ENCODE measurements at places on chromosomes 6 and 20. TPM values are rescaled to one million over a fixed set of nuclear protein-coding genes. Genes with fewer than 3 reads are reported as not detected.
A peak's percentile ranks its signal among the peaks of the same experiment; 100 is the strongest.

GRCh38 chr6:33967265-33967767 is 163.5 kb upstream of the MLN start:
- H3K27me3 ChIP-seq, result peaks cover 46% of the 10 kb centered on the region
- H3K36me3 ChIP-seq, result no peaks in the 10 kb centered on the region
- DNase-seq, result no peak
- H3K4me3 ChIP-seq, result no peak overlapping the region

ZSCAN31 gene
- 0.78 TPM for total RNA-seq

OR12D3 gene
- not detected for total RNA-seq

AARS2 gene
- 20.5 TPM for total RNA-seq

KLC4 gene
- total RNA-seq, result 12.4 TPM

- H3K27ac ChIP-seq, result no peak overlapping the region
- H3K36me3 ChIP-seq, result no peaks in the 10 kb centered on the region
- DNase-seq, result no peak
Observed at GRCh38 chr20:11063444-11063843, 389.6 kb upstream of the JAG1 start.

GRCh38 chr6:39330476-39330875 is 8.0 kb upstream of the KCNK16 start:
- no peaks in the 10 kb centered on the region for H3K36me3 ChIP-seq
- H3K27ac ChIP-seq, result no peak overlapping the region
- H3K4me1 ChIP-seq, result peaks cover 5% of the 10 kb centered on the region
- no peak overlapping the region for H3K4me3 ChIP-seq
- peaks cover 32% of the 10 kb centered on the region for H3K27me3 ChIP-seq

DNA sequence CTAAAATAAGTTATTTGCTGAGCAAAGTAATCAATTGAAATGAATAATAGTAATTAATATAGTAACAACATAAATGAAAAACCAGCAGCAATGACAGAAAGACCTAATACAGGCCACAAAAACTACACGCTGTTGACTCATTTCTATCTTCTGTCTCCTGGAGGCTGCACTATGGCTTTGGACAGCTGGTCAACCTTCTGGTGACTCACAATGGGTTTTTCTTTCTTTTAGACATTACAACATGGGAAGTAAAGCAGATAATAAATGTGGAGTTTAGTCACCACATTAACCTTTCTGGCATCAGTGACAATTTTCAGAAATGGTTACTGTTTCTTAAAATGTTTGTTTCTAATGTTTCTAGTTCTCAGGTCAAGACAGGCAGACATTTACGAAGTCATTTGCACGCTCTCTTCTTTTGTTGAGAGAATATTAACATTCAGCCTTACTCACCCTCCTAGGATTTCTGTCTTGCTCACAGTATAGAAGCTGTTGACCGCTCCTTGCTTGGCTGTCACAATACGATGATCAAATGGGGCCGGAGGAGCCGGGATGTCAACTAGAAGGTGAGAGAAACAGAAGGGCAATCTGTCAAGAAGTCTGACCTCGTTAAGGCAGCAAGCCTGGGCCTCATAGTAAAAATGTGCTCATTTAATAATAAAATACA is 62.2 kb downstream of the MYLK4 start:
- no peak overlapping the region for H3K27ac ChIP-seq
- no peak overlapping the region for H3K4me3 ChIP-seq
- no peaks in the 10 kb centered on the region for H3K4me1 ChIP-seq
- DNase-seq, result no peak

- peaks cover 4% of the 10 kb centered on the region for H3K4me1 ChIP-seq
- H3K36me3 ChIP-seq, result no peaks in the 10 kb centered on the region
- no peak overlapping the region for H3K27ac ChIP-seq
- no peak overlapping the region for H3K4me3 ChIP-seq
- H3K27me3 ChIP-seq, result peaks cover 26% of the 10 kb centered on the region
Observed at GRCh38 chr20:53959911-53960578, 110.3 kb downstream of the BCAS1 start.

DNA sequence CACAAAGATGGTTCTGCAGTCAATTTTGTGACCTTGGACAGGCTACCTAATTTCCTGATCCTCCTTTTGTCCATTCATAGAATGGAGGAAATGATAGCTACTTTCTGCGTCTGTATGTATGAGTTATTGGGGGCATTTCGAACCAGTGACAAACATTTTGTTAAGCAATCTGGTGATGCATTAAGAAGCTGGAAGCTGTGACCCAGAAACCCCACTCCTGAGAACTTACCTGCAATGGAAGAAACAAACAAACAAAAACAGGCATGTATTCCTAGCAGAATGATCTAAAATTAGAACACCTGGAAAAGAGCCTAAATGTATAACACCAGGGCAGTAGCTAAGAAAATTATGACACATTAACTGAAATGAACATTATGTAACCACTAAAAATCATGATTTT is 33.4 kb upstream of the PRND start:
- peaks cover 48% of the 10 kb centered on the region for H3K36me3 ChIP-seq
- no peaks in the 10 kb centered on the region for H3K27me3 ChIP-seq
- peaks cover 74% of the 10 kb centered on the region for H3K4me1 ChIP-seq
- peak overlapping the region; percentile 43 for H3K27ac ChIP-seq

GRCh38 chr6:38266921-38267354 is 372.8 kb downstream of the BTBD9 start:
- no peaks in the 10 kb centered on the region for H3K27me3 ChIP-seq
- no peak overlapping the region for H3K27ac ChIP-seq
- DNase-seq, result no peak

- peaks cover 58% of the 10 kb centered on the region for H3K4me1 ChIP-seq
- no peaks in the 10 kb centered on the region for H3K27me3 ChIP-seq
- peak; percentile 74 for DNase-seq
- H3K4me3 ChIP-seq, result peak overlapping the region; percentile 16
- peak overlapping the region; percentile 87 for H3K27ac ChIP-seq
Observed at GRCh38 chr20:36591854-36592641, 13.5 kb upstream of the RAB5IF start.

PPDPF gene
- total RNA-seq, result 296 TPM

DNA sequence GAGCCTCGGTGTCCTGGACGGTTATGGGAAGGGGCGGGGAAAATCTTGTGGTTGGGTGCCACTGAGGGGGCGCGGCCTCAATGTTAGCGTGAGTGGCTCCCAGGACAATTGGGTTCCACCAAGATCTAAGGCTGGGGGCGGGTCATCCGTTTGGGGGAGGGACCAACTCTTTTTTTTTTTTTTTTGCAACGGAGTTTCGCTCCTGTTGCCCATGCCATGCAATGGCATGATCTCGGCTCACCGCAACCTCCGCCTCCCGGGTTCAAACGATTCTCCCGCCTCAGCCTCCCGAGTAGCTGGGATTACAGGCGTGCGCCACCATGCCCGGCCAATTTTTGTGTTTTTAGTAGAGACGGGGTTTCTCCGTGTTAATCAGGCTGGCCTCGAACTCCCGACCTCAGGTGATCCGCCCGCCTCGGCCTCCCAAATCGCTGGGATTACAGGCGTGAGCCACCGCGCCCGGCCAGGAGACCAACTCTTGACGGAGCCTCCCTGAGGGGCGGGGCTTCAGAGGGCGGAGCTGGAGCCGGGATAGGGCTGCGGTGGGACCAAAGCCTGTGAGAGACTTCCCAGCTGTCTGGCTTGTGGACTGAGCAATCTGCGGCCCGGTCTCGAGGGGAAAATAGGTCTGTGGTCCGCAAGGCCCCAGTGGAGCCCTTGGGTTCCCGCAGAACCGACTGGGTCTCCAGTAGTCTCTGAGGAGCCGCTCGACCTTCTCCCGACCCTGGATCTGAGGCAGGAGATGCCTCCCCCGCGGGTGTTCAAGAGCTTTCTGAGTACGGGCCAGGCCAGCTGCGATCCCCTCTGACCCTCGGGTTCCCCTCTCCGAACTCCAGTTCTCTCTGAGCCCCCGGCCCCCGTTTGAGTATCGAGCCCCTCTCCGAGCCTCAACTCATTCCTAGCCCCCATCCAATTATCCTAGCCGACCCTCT is 1.1 kb downstream of the SPAG4 start:
- H3K36me3 ChIP-seq, result peaks cover 5% of the 10 kb centered on the region
- peak; percentile 67 for DNase-seq
- H3K27ac ChIP-seq, result peak overlapping the region; percentile 92

- H3K36me3 ChIP-seq, result no peaks in the 10 kb centered on the region
- H3K27ac ChIP-seq, result no peak overlapping the region
- H3K27me3 ChIP-seq, result no peaks in the 10 kb centered on the region
- DNase-seq, result no peak
- H3K4me1 ChIP-seq, result no peaks in the 10 kb centered on the region
Observed at GRCh38 chr6:122683989-122684651, 73.9 kb downstream of the PKIB start.

GRCh38 chr6:142763205-142763604 is 181.8 kb downstream of the HIVEP2 start:
- peaks cover 65% of the 10 kb centered on the region for H3K36me3 ChIP-seq
- H3K27ac ChIP-seq, result no peak overlapping the region
- peaks cover 13% of the 10 kb centered on the region for H3K4me1 ChIP-seq
- no peak for DNase-seq

- no peak for DNase-seq
- H3K27ac ChIP-seq, result no peak overlapping the region
- H3K4me3 ChIP-seq, result no peak overlapping the region
Observed at GRCh38 chr6:128319946-128320345, 200.5 kb downstream of the PTPRK start.

- H3K4me3 ChIP-seq, result no peak overlapping the region
- no peaks in the 10 kb centered on the region for H3K36me3 ChIP-seq
Observed at GRCh38 chr6:46688966-46689335, 1.3 kb downstream of the TDRD6 start.

- no peaks in the 10 kb centered on the region for H3K4me1 ChIP-seq
- no peak overlapping the region for H3K4me3 ChIP-seq
- no peak overlapping the region for H3K27ac ChIP-seq
- no peaks in the 10 kb centered on the region for H3K36me3 ChIP-seq
- no peaks in the 10 kb centered on the region for H3K27me3 ChIP-seq
Observed at GRCh38 chr20:61879303-61879620, 186.4 kb downstream of the TAF4 start.

MAPK14 gene
- 59.5 TPM for total RNA-seq

DNA sequence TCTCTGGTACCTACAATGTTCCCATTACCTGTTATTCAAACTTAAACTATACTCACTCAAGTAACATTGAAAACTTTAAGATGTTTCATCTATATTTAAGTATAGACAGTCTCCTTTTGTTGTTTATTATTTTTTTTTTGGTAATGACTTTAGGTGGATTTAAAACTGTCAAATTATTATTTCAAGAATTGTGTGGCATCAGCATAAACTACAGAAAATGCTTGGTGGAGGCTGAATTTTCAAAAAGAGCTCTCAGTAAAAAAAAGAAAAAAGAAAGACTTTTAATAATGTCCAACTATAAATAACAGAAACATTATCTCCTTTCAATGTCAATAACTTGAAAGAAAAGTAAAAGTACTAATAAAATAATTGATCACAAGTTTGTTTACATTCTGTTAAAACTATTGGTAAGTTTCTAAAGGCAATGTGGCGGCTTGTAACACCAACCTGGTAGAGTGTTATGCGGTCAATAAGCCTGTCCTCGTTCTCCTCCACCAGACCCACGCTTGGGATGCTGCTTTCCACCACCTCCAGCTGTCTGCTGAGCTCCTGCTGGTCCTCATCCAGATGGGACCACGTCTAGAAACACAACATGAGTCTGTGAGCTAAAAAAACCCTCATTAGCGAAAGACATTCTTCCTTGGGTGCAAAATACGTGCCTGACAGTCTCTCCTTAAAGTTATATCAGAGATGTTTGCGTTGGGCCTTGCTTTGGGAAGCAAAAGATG is 400.6 kb downstream of the SYNE1 start:
- peaks cover 49% of the 10 kb centered on the region for H3K36me3 ChIP-seq
- no peak overlapping the region for H3K27ac ChIP-seq
- no peak overlapping the region for H3K4me3 ChIP-seq

GRCh38 chr6:44401138-44401537 is 13.6 kb downstream of the CDC5L start:
- no peaks in the 10 kb centered on the region for H3K27me3 ChIP-seq
- no peak overlapping the region for H3K4me3 ChIP-seq
- H3K27ac ChIP-seq, result peak overlapping the region; percentile 11

NFATC2 gene
- total RNA-seq, result 53.5 TPM

DLL1 gene
- total RNA-seq, result 12.3 TPM

DNA sequence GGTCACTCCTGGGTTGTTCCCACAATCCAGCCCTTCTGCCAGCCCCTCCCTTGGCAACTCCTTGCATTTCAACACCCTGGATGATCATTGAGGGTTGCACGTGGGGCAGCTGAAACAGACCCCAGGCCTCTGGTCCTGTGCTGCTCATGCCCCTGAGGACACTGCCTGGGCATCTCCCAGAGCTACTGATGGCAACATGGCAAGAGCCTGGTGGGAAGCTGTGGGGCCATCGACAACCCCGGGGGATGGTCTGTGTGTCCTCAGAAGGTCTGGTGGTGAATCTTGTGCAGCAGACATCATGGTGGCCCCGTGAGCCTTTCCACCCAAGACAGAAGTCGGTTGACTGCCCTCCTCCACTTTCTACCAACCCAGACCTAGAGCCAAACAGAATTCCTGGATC is 4.9 kb upstream of the ANGPT4 start:
- no peak overlapping the region for H3K4me3 ChIP-seq
- DNase-seq, result no peak
- H3K36me3 ChIP-seq, result no peaks in the 10 kb centered on the region
- H3K4me1 ChIP-seq, result no peaks in the 10 kb centered on the region
- no peak overlapping the region for H3K27ac ChIP-seq

GSTA3 gene
- total RNA-seq, result not detected

TRIM26 gene
- 78.0 TPM for total RNA-seq

LPIN3 gene
- total RNA-seq, result 0.91 TPM

GRCh38 chr6:53344969-53345368 is 3.8 kb downstream of the ELOVL5 start:
- DNase-seq, result no peak
- H3K36me3 ChIP-seq, result peaks cover 36% of the 10 kb centered on the region
- peak overlapping the region; percentile 15 for H3K4me3 ChIP-seq
- no peak overlapping the region for H3K27ac ChIP-seq

GRCh38 chr6:81565071-81565470 is 187.4 kb downstream of the TENT5A start:
- H3K4me1 ChIP-seq, result no peaks in the 10 kb centered on the region
- no peak overlapping the region for H3K4me3 ChIP-seq

GRCh38 chr6:102820098-102820497 is 1426.6 kb downstream of the GRIK2 start:
- no peak overlapping the region for H3K4me3 ChIP-seq
- H3K27me3 ChIP-seq, result no peaks in the 10 kb centered on the region
- H3K4me1 ChIP-seq, result no peaks in the 10 kb centered on the region

Measured in activated CD8-positive, alpha-beta T cell treated with anti-CD3 and anti-CD28 coated beads, Interleukin-2, amount 10 ng/mL, durations not matched to agents 7 days and 5 days (primary cell).